Stimulated activated CD8-positive, alpha-beta memory T cell treated with anti-CD3 and anti-CD28 coated beads, Interleukin-7, amount 100 ng/mL, for 1 hour (primary cell): ENCODE measurements at places on chromosomes 6 and 20.

GRCh38 chr6:10759312-10759839, 11.8 kb downstream of the TMEM14B start:
- DNase-seq, result no peak

- no peak for DNase-seq
Measured at GRCh38 chr6:116352515-116353471, 18.0 kb upstream of the DSE start.

DNA sequence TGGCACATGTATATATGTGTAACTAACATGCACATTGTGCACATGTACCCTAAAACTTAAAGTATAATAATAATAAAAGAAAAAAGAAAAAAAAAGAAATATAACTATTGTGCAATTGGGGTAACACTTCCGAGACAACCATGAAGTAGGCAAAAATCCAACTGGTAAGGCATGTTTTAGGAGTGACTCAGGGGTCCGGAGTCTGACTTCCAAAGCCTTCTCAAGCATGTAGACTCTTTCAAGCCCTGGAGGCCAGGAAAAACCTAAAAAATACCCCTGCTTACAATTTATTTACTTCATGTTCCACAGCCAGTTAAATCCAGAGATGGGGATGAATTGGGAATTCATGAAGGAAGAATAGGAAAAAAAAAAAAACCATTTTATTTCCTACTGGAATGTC, 161.3 kb upstream of the PHACTR1 start:
- DNase-seq, result no peak

- no peak for DNase-seq
Measured at GRCh38 chr6:25882051-25882496, 8.0 kb upstream of the SLC17A3 start.

- no peak for DNase-seq
Measured at GRCh38 chr6:111478749-111479148, 4.3 kb downstream of the REV3L start.

GRCh38 chr6:126888727-126889725, 229.4 kb upstream of the RSPO3 start:
- DNase-seq, result no peak

GRCh38 chr6:147559006-147559405, 50.5 kb downstream of the SAMD5 start:
- DNase-seq, result no peak

DNA sequence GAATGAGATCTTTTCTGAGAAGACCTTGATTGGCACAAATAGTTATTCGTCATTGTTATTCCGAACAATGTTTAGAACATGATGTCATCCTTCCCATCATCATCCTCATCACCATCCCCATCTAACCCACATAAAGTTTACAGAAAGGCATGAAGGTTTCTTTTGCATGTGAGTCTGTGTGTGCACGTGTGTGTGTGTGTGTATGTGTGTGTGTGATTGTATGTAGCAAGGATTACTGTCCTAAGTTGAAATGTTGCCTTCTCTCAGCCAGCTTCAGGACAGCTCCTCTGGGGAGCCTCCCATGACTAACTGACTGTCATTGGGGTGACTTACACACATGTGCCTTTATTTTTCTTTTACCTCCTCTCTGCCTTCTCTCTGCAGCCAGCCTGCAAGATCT, 113.5 kb downstream of the SLC22A3 start:
- DNase-seq, result no peak

- DNase-seq, result no peak
Measured at GRCh38 chr20:51738877-51739447, 29.2 kb downstream of the ATP9A start.

- DNase-seq, result no peak
Measured at GRCh38 chr6:76026101-76026500, 46.4 kb downstream of the IMPG1 start.

DNA sequence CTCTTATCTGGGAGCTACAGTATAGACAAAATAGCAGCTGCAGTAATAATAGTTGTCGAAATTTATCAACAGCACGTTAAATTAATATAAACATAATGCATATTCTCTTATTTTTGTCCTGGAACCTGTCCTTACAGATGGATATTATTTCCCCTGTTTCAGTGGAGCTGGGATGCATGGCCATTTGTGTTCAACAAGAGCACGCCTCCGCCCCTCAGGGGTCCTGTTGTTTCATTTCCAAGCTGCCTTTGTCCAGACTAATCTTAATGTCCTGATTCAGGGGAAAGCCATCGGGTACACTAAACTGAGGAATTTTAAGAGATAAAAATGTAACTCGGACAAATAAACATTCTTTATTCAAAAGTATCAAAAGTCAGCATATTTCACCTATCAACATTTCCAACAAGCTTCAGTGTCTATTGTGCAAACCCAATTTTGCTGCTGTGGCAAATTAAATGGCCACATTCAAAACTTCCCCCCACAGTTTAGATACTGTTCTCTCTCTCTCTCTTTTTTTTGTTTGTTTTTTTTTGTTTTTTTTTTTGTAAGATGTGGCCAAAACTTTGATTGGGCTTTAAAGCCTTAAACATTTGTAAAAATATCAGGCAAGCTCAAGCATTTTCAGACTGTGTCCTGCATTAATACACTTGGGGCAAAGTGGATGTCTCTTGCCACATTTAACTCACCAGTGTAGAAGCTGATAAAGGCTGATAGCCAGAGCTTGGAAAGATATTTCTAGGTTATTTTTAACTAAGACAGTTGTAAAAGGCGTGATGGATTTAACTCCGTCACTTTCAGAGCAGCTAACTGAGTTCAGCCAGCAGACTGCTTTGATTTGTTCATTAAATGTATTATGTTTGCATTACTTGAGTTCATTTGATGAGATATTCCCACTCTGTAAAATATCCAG, 112.5 kb upstream of the QKI start:
- no peak for DNase-seq

DNA sequence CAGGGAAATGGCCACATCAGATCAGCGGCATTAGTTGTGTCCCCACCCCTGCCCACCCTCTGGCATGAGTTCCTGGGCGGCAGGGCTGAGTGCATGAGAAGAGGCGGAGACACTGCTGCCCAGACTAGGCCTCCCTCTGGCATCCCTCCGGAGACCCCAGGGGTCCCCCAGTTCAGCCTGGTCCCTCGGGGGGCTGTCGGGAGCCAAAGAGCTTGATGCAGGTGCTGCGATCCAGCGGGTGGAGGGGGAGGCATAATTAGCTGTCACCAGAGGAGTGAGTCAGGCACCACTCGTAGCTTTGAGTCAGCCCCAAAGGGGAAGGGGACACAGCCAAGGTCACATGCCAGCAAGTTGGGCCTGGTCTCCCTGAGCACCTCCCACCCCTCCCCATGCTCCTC, 34.5 kb downstream of the DLGAP4 start:
- no peak for DNase-seq

DNA sequence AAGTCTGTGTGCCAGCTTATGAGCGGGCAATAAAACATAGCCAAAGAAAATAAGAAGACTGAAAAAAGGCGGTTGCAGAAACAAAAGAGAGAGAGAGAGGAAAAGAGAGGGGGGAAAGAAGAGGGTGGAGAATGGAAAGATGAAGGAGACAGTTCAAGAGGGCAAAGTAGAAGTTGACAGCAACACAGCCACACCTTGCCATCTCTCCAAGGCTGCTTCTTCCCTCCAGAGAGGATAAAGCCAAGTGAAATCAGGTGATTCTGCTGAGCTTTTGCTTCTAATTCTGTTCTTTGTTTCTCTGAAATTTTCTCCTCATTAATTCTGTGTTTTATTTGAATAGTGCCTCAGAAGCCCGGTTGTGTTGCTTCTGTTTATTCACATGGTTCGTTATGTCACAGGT, 48.5 kb downstream of the PTPRK start:
- no peak for DNase-seq

DNA sequence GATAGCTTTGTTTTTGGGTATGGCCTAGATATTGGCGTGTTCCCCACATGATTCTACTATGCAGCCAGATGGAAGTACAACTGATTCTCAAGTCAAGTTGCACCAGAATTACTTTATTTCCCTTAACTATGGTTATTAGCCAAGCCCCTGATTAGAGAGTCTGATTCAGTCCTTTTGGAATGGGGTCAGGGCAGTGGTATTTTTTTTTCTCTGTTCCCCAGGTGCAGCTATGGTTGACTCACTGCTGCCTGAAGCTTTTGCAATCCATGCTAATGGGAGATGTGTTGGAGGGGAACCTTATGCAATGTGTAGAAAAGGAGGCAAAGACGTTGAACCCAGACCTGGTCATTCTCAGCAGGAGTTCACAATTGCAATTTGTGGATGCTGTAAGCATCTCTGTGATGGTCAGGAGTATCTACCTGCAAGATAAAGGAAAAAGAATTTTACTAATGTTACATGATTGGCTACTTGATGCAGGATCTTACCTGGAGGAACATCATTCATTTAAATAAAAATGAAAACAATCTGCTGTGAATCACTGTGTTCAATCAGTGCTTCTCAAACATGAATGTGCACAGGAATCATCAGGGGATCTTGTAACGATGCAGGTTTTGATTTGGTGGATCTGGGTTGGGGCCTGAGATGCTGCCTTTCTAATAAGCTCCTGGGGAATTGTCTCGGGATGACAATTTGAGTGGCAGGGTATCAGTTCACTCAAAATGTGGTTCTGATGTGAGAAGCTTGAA, 49.4 kb downstream of the PFDN4 start:
- no peak for DNase-seq

GRCh38 chr6:40295251-40295950, 291.8 kb downstream of the LRFN2 start:
- DNase-seq, result no peak

DNA sequence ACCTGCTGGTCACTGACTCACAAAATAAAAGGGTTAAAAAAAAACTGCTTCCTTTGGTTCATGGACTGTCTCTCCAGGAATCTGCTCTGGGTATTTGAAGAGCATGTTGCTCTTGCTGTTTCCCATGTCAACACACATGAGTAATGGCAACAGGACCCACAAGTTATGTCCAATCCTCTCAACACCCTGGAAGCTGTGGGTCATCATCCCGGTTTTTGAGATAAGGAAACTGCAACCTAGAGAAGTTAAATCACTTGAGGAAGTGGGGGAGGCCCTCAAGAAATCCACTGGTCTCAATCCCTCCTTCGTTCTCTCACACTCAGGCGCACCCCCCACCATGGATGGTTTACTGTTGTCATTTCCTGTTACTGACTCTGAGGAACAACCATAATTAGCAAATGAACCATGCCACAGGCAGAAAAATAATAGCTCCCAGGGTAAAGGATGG, 12.4 kb downstream of the MAP1LC3A start:
- no peak for DNase-seq

- DNase-seq, result no peak
Measured at GRCh38 chr6:40822619-40823018, 216.4 kb downstream of the UNC5CL start.

DNA sequence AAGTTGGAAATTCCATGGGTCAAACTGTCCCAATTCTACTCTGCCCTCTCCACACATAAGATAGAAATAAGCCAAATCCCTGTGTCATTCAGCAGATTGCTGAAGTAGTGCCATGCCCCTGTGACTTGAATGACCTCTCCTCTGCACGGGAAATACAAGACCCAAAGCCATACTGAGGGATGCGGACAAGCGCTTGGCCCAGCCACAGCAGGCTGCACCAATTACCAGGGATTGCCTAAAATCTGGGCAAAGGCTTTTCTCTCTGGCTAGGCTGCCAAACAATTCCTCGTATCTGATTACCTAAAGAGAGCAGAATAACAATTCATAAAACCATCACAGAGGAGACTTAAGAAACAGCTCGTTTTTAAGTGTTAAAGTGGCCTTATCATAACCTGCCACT, 421.8 kb upstream of the JARID2 start:
- DNase-seq, result no peak

DNA sequence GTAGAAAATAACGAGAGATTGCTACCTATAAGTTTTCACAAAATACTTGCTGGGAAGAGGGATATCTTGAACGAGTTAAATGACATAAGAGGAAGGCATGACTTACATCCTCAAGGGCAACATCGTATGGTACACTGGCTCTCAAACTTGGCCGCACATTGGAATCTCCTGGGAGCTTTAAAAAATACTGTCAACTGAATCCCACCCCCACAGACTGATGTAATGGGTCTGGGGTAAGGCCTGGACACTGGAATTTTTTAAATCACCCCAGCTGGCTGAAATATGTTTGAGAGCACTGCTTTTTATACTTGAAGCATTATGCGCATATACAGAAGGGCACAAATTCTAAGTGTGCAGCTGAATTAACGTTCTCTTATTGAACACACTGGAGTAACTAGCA, 8.0 kb upstream of the TSHZ2 start:
- no peak for DNase-seq

- DNase-seq, result no peak
Measured at GRCh38 chr20:38789503-38790199, 15.8 kb upstream of the PPP1R16B start.
